ENCODE measurements at places on chromosomes 16 and 17.

- no peak for DNase-seq
Measured at GRCh38 chr17:73531158-73531557, 113.1 kb downstream of the SDK2 start.

- DNase-seq, result no peak
Measured at GRCh38 chr16:28166394-28167208, 45.2 kb downstream of the XPO6 start.

GRCh38 chr17:42055027-42055426, 4.6 kb upstream of the C17orf113 start:
- DNase-seq, result no peak

DNA sequence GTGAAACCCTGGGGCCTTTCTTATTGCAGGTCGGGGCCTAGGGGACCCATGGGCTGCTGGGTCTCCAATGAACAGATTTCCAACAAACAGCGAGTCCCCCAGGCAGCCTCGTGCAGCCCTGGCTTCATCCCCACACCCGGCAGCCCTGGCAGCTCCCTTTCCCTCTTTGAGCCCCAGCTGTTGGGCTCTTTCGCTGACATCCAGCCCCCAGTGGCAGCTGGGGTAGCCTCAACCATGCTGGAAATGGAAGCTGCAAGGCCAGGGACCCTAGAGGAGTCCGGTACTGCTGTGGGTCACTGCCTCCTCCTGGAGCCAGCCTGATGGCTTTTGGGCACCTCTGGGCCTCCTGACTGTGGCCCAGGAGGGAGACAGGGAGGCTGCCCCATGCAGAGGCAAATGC, 5.9 kb downstream of the RPUSD1 start:
- no peak for DNase-seq

DNA sequence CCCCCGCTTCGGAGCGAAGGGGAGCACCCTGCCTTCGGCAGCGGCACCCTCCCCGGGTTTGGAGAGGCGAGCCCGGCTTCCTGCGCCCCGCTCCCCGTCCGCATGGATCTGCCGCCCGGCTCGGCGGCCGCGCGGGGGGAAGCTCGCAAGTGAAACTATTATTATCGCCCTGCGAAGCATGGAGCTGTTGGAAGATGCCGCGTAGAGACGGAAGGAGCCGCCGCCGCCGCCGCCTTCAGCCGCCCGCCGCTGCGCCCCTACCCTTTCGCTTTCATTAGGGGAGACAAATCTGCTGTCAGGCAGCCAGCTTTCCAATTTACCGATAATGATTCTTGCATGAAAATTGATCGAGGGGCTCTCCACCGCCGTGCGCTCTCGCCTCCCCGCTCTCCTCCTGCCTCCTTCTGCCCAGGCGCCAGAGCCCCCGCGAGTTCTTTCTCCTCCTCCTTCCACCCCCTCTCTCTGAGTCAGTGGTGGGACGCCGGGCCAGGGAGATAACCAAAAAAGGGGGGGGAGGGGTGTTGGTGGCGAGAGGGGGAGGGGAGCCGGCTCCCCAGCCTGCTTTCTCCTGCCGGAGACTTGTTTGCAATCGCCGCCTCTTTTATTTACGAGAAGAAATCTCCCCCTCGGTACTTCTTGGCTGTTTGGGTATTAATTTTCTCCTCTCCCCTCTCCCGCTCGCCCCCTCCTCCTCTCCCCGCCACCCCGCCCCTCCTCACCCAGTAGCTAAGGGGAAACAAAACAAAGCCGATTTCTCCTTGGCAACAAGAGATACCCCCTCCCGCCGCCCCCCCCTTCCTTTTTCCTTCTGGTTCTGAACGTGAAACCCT, 58.0 kb upstream of the GSE1 start:
- DNase-seq, result no peak

DNA sequence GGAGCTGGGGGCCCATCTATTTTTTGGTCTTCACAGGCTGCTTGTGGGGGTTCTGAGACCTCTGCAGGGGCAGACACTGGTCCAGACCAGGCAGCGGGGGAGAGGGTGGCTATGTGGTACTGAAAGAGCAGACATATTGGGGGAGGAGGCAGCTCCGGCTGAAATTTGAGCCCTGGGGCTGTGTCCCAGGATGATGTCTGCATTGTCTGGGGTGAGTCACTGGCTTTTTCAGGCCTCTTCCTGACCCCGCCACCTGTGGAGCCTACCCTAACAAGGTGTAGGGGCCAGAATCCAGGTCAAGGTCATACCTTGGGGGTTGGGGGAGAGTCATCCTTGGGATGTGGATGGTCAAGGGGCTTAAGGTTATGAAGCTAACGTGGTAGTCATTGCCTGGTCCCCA, 2.4 kb downstream of the CORO6 start:
- DNase-seq, result no peak

GRCh38 chr16:72961863-72962262, 86.1 kb downstream of the ZFHX3 start:
- DNase-seq, result no peak

DNA sequence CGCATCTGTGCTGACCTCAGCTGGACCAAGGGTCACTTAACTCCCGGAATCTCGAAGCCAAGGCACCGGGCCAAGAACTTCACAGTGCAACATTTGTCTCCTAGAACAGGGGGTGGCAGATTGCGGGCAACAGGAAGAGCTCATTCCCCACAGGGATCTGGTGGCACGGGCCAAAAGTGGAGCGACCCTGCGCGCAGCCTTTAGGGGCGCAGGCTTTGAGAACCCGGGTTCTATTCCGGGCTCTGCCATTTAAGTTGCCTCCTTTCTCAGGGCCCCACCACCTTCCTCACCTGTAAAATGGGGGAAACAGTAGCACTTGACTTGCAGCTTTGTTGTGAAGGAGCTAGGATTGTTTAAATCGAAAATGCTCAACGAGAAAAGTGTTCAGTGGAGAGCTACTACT, 651 bp downstream of the SHMT1 start:
- no peak for DNase-seq

DNA sequence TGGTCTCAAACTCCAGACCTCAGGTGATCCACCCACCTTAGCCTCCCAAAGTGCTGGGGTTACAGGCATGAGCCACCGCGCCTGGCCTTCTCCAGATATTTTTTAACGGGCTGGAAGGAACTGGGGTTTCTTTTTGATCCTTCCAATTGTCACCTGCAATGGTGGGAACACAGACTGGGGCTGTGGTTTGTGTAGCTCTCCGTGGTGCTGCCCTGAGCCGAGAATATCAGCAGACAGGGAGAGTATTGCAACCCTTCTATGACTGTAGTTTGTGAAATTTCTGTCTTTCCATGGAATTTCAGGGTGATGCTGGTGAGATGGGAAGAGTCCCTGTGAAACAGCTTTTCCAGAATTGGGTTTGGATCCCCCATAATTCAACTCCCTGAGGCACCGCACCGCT, 263.5 kb downstream of the ENGASE start:
- DNase-seq, result no peak

- no peak for DNase-seq
Measured at GRCh38 chr17:66364990-66365490, 62.6 kb downstream of the PRKCA start.

DNA sequence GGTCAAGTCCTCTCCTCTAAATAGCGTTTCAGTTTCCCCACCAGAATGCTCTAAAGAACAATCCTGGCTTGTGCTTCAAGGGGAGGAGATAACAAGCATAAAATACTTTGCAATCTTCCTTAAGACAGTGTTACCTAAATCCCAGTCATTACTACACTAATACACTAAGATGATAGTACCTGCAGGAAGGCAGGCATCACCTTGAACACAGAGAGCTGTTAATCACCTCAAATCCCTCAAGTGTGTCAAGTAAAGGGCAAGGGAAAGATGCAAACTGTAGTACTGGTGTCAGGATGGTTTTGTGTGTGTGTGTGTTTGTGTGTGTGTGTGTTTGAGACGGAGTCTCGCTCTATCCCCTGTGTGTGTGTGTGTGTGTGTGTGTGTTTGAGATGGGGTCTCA, 36.8 kb downstream of the NACA2 start:
- no peak for DNase-seq

DNA sequence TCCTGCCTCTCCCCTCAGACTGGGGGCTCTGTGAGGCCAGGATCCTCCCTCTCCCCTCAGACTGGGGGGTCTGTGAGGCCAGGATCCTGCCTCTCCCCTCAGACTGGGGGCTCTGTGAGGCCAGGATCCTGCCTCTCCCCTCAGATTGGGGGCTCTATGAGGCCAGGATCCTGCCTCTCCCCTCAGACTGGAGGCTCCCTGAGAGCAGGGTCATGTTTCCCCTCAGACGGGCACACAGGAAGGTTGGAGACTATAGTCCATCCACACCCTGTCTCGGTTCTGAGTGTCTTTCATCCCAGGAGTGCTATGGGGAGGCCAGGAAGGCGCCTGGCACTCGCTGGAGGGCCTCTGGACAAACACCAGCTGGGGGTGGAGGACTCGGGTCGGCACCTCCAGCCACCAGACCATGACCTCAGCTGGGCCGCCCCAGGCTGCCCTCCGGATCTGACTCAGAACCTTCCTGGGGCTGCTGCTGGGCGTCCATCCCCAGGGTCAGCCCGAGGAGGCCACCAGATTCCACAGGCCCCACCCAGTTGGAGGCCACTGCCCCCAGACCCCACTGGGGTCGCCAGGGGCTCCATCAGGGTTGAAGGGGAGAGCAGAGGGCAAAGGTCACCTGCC, 21.9 kb upstream of the DLX4 start:
- no peak for DNase-seq

DNA sequence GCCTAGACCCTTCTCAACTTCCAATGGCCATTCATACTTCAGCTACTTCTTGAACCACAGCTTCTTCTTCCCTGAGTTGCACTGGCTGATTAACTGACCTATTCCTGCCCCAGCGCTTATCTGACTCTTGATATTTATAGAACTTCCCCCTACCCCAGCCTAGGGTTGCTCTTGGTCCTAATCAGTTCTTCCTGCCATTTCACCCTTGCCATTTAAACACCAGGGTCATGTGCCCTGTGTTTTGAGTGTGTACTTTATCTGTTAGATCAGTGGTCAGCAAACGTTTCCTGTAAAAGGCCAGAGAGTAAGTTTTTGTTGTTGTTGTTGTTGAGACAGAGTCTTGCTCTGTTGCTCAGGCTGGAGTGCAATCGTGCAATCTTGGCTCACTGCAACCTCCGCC, 82.4 kb upstream of the COX10 start:
- DNase-seq, result no peak

DNA sequence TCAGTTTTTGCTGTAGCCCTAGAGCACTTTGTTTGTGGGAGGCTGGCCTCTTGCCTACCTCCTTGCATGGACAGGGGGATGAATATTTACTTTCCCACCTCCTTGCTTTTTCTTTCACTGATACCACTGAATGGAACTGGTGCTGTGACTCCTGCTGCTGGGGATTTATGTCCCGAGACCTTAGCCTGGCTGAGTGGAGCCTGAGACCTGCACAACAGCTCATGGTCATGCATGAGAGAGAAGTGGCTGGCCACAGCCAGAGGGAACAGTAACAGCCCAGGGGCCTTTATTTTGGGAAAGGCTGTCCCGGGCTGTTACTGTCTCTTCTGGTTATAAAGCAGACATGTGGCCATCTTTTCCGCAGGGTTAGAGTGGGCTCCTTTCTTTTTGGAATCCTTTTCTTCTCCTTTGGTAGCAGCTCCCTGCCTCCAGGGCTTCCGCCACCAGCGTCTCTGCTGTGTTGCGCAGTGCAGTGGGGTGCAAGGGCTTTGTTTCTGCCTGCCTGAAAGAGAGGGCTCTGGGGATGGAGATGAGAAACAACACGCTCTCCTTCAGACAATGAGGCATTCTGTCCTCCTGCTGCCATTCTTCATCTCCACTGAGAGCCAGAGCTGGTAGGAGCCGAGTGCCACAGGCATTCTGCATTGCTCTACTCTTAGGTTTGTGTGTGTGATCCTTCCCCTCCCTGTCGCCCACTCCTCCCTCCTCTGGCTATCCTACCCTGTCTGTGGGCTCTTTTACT, 14.5 kb downstream of the SNX11 start:
- DNase-seq, result no peak

- DNase-seq, result no peak
Measured at GRCh38 chr16:22141767-22142166, 20.5 kb upstream of the SDR42E2 start.

- no peak for DNase-seq
Measured at GRCh38 chr16:5451641-5452040, 354.0 kb upstream of the EEF2KMT start.

- DNase-seq, result no peak
Measured at GRCh38 chr16:59540621-59541020, 806.5 kb upstream of the GOT2 start.

DNA sequence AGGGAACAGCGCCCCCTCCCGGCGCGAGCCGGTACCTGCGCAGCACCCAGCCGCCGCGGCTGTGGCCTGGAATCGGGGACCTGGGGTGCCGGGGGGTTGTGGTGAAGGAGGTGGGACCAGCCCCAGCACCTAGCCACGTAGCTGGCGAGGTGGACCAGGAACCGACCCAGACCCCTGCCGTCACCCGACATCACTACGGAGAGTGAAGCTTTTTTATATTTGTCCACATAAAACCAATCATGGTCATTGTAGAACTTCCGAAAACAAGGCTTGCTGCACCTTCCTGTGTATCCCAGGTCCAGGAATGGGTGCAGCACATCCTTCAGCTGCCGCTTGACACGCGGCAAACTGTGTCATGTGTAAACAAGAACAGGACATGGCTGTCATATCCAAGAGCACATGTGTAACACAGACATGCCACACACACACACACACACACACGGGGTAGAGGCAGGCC, 1.3 kb downstream of the HBQ1 start:
- DNase-seq, result peak; percentile 66

DNA sequence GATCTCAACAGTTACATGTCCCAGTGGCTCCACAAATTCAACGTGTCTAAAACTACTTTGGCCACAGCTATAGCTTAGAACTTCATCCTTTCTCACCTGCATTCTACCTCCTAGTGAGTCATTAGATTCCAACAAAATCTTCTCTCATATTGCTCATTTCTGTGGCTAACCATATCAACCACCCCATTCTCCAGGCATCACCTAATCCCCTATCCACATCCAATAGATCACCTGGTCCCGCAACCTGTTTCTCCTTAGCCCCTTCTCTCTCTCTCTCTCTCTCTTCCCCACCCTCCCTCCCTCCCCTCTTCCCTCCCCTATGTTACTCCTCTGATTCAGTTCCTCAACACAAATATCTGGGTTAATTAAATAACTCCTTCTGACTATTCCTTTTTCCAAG, 64.6 kb downstream of the ANKFN1 start:
- no peak for DNase-seq

GRCh38 chr17:3385869-3386816, at the start of gene OR3A2:
Gene OR3A2 (minus strand): TSS chr17:3386308.
- no peak for DNase-seq

DNA sequence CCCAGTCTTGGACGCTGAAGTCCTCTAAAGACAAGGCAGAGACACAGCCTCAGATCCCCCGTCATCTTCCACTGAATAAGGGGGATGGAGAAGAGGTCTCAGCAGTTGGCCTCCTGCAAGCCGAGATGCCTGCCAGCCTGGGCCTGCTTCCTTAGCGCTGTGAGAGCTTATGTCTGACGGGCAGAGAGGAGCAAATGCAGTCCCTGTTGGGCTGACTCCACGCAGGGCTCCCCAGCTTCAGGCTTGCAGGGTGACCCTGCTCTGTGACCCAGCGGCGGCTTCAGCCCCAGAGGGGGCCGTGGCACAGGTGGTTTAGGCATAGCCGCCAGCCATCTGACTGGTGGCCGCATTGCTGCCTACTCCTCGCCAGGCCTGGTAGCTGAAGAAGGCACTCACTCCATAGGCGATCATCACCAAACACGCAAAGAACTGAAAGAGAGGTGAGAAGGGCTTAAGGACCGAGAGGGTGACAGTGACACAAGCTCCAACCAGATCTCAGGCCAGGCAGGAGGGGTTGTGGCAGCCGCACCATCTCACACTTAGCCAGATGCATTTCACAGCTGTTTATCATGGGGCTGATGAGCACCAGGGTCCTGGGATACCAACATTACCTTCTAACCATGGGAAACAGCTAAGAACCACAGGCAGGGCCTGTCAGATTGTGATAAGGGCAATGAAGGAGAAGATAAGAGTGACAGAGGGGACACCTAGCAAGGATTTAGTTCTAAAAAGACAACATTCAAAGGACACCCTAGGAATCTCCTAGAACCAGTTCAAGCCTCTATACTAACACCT, 11.7 kb downstream of the ARL2BP start:
- no peak for DNase-seq
